SJSA1 (cell line): ENCODE measurements at places on chromosomes 7 and 10. TPM values are rescaled to one million over a fixed set of nuclear protein-coding genes. Genes with fewer than 3 reads are reported as not detected.

Gene SNX10
- 0.29 and 1.1 TPM in 2 replicates for total RNA-seq

Gene ACHE
- total RNA-seq, result 0.16 TPM in 1 of 2 replicates, not detected in the other

Gene AKR1E2
- total RNA-seq, result 17.0 and 24.5 TPM in 2 replicates

GRCh38 chr7:75878312-75878768, 494 bp upstream of the RHBDD2 start:
- no peak for DNase-seq

- no peak for DNase-seq
Observed at GRCh38 chr7:146096994-146097393, 19.6 kb upstream of the CNTNAP2 start.

DNA sequence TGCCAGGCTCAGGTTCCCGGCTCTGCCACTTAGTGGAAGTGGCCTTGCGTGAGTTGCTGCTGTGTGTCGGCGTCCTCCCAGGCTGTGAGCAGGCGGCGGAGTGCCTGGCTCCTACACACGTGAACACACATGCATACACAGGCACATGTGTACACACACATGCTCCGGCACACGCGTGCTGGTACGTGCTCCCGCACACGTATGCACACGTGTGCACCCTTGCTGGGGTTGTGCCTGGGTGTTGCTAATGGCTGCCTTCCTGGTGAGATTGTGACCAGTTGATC, 107.6 kb downstream of the INPP5A start:
- DNase-seq, result no peak

- DNase-seq, result no peak
Observed at GRCh38 chr7:29593459-29593858, 29.8 kb downstream of the PRR15 start.

Gene GPNMB
- total RNA-seq, result 0.75 and 1.1 TPM in 2 replicates

GRCh38 chr7:140403878-140404564, at the start of gene RAB19:
Gene RAB19, plus strand, starts transcription at chr7:140404058. Its CDS starts 3,589 bp downstream, at chr7:140407647.
- no peak for DNase-seq

Gene FZD8
- total RNA-seq, result 15.7 and 15.9 TPM in 2 replicates

- peak; percentile 99 for DNase-seq
Observed at GRCh38 chr10:33010132-33011037, 52.4 kb upstream of the ITGB1 start.
